ENCODE measurements at places on chromosomes 3 and 15.

DNA sequence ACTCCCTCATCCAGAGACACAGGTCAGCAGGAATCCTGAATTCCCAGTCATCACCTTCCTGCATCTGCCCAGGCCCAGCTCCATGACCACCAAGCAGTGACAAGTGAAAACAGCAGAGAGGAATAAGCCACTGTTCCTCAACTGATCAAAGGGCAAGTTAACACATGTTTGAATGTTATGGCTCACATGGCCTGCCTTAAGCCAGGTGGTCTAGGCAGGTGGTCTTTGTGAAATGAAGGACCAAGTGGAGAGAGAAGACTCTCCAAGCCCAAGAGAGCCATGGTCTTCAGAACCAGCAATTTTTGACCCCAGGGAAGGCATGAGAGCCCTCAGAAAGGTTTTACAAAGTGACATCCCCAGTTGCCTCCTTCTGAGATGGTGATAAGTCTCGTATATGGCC lies 161.8 kb downstream of the EPHB1 start:
- DNase-seq: no peak

- no peak for DNase-seq
Observed at GRCh38 chr3:60890226-60890625, 361.0 kb downstream of the FHIT start.

- DNase-seq: no peak
Observed at GRCh38 chr3:79012530-79012913, 755.3 kb downstream of the ROBO1 start.

DNA sequence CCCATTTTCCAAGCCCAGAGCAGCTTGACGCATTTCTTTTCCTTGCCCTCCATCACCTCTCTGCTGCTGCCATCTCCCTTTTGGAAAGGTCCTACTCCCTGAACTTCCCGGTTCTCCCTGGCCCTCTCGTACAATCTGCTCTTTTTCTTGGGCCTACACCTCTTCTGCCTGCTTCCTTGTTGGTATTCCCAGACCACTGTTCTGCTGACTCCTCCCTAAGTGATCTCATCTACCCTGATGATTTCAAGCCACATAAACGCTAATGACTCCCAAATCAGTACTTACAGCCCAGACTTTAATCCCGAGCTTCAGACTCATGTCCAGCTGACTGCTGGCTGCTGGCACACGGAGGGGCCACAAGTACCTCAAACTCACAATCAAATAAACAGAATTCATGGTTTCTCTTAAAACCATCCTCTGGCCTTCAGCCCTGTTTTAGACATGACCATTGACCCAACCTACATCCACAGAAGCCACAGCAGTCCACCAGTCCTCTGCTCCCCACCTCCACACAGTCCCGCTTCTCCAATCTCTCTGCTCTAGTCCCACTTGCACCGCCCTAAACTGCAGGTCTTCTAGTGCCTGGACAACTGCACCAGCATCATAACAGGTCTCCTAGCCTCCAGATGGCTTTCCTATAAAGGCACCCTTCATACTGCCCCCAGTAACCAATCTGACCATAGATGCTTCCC lies 57.6 kb downstream of the AAGAB start:
- DNase-seq: no peak

DNA sequence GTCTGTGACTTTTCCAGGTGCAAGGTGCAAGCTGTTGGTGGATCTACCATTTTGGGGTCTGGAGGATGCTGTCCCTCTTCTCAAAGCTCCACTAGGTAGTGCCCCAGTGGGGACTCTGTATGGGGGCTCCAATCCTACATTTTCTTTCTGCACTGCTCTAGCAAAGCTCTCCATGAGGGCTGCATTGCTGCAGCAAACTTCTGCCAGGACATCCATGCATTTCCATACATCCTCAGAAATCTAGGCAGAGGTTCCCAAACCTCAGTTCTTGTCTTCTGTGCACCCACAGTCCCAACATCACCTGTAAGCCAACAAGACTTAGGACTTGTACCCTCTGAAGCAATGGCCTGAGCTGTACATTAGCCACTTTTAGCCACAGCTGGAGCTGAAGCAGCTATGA lies 694.5 kb upstream of the BCHE start:
- no peak for DNase-seq

GRCh38 chr3:23944007-23944783 lies 891 bp upstream of the NR1D2 start:
- no peak for DNase-seq

- no peak for DNase-seq
Observed at GRCh38 chr15:59993041-59993750, 10.9 kb upstream of the FOXB1 start.

- DNase-seq: no peak
Observed at GRCh38 chr15:39511916-39512260, 69.0 kb upstream of the THBS1 start.

DNA sequence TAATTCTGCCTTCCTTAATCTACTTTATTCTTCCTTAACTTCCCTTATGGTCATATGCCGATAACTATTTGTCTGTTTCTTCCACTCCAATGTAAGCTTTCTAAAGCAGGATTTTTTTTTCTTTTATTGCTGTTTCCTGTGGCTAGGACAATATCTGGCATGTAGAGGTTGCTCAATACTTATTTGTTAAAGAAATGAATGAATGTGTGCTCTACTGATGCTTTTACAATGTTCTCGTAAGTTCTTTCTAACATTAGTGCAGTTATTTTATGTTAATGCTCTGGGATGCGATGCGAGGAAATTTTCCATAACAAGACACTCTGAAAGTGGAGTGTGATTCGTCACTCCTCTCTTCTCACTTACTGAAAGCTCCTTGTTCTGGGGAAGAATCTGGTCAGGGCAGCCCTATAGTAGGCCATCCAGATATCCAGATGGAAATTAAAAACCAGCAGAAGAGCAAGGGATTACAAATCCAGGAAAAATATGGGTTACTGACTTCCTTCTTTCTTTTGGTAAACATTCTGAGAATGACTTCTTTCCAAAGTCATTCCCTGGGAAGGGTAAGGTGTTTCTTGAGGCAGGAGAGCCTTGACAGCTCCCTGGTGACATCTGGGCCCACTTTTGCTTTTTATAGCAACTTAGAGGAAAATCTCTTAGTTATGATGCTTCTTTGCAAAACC lies 420.4 kb downstream of the PDCD6IP start:
- no peak for DNase-seq

- DNase-seq: no peak
Observed at GRCh38 chr3:82355228-82355627, 593.8 kb upstream of the GBE1 start.

DNA sequence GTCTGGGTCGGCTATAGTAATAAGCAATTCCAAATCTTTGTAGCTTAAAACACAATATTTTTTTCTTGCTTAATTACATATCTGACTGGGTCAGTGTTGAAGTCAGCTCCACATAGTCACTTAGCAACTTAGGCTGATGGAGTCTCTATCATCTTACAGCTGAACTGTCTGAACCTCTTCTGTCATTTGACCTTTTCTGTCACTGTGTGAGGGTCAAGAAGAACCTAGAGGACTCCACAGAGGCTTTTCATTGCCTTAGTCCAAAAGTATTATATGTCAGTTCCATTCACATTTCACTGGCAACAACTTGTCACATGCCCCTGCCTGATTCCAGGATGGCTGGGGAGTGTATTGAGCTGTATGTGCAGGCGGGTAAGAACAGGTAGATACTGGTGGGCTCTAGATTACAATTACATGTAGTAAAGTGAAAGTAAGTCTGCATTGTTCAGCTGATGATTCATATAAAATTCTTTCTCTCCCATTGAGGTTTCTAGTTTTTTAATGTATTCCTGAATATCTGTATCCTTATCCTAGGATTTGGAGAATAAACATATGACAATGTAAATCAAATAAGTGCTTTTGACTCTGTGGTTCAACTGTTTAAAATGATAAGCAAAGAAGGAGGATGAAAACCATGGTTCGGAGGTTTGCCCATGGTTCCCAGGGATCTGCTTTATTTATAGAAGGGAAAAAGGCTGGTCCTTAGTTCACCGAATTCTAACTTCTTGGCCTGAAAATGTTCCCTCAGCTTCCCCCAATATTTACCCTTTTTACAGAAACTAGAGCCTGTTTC lies 5.8 kb upstream of the ARPP21 start:
- DNase-seq: no peak

GRCh38 chr3:7766530-7766929 lies 735.1 kb upstream of the LMCD1 start:
- DNase-seq: no peak

DNA sequence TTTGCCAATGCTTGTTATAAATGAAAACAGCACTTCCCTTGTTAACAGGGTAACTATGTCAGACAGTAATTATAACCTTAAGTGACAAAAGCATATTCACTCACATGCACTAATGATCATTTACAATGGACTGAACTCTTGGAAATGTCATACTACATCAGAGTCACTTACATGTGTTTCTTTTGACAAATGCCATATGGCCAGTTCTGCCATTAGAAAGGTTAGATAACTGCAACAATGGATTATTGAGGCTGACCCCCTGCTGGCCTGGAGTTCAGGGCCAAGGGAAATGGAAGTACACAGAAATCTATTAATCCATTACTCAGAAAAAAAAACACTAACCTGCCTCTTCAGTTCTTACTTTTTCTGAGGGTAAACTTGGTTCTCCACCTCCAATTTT lies 313.4 kb downstream of the CNTN3 start:
- DNase-seq: no peak

- no peak for DNase-seq
Observed at GRCh38 chr3:63654211-63654610, 1.7 kb downstream of the SNTN start.

DNA sequence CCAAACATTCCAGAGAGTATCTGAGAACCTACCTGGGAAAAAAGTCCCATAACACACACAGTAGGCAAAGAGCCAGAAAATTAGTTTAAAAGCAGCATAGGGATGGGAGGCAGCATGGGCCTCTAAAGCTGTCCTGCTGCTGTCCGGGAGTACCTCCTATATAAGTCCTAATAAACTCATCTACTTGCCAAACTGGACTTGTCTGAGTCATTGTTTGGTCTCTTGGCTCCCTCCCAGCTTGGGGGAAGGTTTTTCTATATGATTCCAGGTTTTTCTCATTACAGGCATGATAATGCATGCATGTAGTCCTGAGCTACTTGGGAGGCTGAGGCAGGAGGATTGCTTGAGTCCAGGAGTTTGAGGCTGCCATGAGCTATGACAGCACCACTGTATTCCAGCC lies 17.5 kb upstream of the HACD2 start:
- no peak for DNase-seq

GRCh38 chr3:40024526-40024925 lies 215.1 kb downstream of the MYRIP start:
- DNase-seq: no peak

GRCh38 chr3:196175722-196176121 lies 35.5 kb downstream of the ZDHHC19 start:
- no peak for DNase-seq

DNA sequence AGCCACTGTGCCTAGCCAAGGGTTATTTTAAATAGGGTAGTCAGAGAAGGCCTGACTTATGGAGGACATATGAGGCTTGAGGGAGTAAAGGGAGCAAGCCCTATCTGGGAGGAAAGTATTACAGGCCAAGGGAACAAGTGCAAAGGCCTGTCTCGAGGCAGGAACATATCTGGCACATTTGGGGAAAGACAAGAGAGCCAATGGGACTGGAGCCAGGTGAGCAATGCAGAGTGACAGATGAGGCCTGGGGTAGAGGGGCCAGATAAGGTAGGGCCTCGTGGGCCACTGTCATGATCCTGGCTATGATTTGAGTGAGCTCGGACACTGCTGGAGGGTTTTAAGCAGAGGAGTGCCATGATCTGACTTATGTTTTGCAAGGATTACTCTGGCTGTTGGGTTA lies 43.8 kb downstream of the DCP1A start:
- no peak for DNase-seq

- DNase-seq: no peak
Observed at GRCh38 chr15:65873256-65873655, 4.0 kb downstream of the RAB11A start.

GRCh38 chr15:73755481-73755880 lies 2.3 kb upstream of the INSYN1 start:
- DNase-seq: no peak

GRCh38 chr3:17158941-17159682 lies 274.4 kb downstream of the PLCL2 start:
- DNase-seq: no peak

- DNase-seq: no peak
Observed at GRCh38 chr3:135191708-135192107, 396.6 kb downstream of the EPHB1 start.

All from stimulated activated CD4-positive, alpha-beta T cell treated with anti-CD3 and anti-CD28 coated beads, Interleukin-4, amount 100 ng/mL, for 4 hours (primary cell).